ENCODE measurements at places on chromosomes 3 and 15. TPM values are rescaled to one million over a fixed set of nuclear protein-coding genes. Genes with fewer than 3 reads are reported as not detected.

Gene ECE2
- total RNA-seq, result not detected

Gene TFDP2
- 44.1 TPM for total RNA-seq

Gene GOLGA8H
- not detected for total RNA-seq

Gene CIB2
- total RNA-seq, result 3.2 TPM

Gene XCR1
- total RNA-seq, result 0.12 TPM

Gene LARP6
- 69.3 TPM for total RNA-seq

Gene IL17RB
- not detected for total RNA-seq

Gene TMEM62
- total RNA-seq, result 21.1 TPM

Gene PLCB2
- 32.6 TPM for total RNA-seq

GRCh38 chr15:92952458-92952850, 52.3 kb downstream of the CHD2 start:
- no peak for DNase-seq

GRCh38 chr3:172464306-172464705, 16.1 kb upstream of the GHSR start:
- DNase-seq, result no peak

DNA sequence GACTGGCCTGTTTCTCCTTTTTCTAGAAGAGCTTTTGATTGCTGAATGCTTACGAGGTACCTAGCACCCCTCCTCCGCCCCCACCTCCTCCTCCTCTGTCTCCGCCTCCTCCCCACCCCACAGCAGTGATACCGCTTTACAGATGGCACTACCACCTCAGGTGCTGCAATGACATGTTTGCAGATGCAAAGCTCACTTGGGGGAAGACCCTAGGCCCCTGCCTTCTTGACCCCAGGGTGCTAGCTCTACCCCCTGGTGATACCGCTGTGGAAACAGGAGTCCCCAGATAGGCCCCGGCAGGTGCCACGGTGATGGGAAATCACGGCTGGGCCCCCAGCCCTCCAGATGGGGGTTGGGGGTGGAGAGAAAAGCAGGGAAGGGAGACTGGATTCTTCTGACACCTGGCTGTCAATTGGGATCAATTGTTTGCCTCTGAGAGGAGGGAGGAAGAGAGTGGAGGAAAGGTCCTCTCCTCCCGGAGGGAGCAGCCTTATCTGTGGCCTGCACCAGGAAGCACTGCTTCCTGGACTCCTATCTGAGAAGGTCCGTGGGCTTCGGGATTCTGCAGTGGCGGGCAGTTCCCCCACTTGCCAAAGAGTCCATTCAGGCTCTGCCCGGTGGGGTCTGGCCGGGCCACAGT, 37.6 kb downstream of the DNASE1L3 start:
- no peak for DNase-seq

GRCh38 chr3:135191708-135192107, 396.6 kb downstream of the EPHB1 start:
- DNase-seq, result no peak

- no peak for DNase-seq
These were observed 72.0 kb upstream of the CMTM7 start for GRCh38 chr3:32319607-32320006.

DNA sequence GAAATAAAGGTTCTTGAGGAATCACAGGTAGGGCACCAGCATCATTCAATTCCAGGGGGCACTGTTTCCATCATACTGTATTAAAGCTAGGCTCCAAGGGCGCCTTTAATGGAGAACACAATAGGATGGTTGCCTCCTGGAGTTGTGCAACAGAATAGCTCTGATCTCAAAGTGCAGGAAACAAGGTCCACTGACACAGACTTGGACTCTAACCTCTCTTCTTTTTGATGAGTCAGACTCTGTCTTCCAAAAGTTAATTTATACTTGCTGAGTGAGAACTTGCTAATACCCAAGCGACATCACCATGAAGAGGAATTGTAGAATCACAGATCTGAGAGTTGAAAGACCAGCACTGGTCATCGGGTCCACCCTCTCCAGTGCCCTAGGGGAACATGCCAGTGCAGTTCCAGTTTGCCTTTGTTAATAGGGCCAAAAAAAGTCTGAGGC, 94.4 kb upstream of the PHLDB2 start:
- no peak for DNase-seq

- DNase-seq, result no peak
These were observed 9.9 kb upstream of the RPL29 start for GRCh38 chr3:52005571-52005986.

GRCh38 chr3:117788061-117788460, 1078.5 kb downstream of the TUSC7 start:
- DNase-seq, result no peak

DNA sequence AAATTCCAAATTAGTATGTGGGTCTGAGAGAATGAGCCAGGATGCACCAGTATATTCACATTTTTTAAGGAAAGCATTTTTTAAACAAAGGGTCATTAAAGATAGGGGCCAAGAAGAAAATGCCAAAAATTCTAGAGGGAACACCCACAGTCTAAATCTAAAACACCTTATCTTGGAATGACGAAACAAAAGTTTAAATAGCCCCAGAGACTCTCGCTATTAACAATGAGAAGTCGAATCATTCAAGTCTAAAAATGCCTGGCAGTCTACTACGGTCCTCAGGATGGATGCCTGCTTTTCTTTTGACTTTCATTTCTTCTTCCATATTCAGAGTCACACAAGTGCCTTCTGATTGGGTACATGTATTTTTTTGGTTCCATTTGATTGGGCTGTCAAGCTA, 66.3 kb downstream of the SSUH2 start:
- DNase-seq, result no peak

DNA sequence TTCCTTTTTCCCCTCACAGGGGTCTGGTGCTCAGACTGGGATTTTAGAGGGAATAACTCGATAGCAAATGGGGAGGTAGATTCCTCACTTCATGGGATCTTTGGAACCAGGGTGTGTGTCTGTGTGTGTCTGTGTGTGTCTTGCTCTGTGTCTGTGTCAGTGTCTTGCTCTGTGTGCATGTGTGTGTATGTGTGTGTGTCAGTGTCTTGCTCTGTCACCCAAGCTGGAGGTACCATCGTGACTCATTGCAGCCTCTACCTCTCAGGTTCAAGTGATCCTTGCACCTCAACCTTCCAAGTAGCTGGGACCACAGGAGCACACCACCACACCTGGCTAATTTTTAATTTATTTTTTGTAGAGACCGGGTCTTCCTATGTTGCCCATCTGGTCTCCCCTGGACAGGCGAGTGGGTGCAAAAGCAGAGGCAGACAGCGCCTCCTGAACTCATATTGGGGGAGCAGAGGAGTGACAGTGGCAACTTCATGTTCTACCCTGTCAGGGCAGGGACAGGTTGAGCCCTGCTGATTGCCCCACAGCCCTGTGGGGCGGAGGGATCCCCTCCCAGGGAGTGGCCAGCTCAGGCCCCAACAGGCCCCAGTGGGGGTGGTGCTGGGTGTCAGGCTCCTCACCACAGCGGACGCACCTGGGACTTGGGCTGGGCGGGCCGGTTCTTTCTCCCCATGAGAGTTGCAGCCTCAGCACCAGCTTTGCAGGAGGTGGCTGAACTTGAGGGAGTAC, 10.4 kb upstream of the SEMA4B start:
- no peak for DNase-seq

GRCh38 chr3:13894807-13895154, 14.9 kb upstream of the WNT7A start:
- no peak for DNase-seq

GRCh38 chr3:100110162-100110561, 4.1 kb downstream of the FILIP1L start:
- no peak for DNase-seq

- no peak for DNase-seq
These were observed 70.9 kb downstream of the ANP32A start for GRCh38 chr15:68749793-68750192.

DNA sequence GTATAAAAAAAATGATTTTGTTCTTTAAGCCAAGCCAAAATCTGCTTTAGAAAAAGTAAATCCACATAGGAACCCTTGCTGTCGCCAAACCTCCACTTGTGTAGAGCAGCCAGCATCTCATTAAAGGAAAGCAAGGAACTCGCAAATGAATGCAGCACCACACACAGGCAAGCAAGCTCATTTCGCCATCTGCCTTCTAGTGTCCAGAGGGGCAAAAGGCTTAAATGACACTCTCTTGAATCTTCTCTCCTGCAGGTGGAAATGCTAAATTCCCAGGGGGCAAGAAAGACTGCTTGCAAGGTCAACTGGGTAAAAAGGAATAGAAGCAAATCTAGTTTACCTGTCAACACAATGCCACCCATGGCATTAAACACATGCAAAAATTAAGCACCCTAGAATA, 2.4 kb downstream of the MB21D2 start:
- DNase-seq, result no peak

DNA sequence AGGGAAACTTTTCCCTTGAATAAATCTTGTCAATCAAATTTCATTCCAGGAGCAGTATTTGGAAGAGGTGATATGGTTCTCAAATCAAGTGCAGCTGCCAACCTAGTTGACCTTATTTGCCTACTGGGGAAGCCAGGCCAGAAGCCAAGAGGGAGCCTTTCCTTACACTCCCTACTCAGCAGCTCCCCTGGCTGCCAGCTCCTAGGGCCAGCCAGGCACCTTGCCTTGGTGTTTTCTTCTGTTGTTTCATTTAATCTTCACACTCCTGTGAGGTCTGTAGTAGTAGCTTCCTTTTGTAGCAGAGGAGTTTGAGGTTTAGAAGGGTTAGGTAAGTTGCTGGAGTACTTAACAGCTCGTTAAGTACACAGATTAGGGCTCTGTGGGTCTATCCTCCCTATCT, 22.6 kb downstream of the MKRN2OS start:
- no peak for DNase-seq

DNA sequence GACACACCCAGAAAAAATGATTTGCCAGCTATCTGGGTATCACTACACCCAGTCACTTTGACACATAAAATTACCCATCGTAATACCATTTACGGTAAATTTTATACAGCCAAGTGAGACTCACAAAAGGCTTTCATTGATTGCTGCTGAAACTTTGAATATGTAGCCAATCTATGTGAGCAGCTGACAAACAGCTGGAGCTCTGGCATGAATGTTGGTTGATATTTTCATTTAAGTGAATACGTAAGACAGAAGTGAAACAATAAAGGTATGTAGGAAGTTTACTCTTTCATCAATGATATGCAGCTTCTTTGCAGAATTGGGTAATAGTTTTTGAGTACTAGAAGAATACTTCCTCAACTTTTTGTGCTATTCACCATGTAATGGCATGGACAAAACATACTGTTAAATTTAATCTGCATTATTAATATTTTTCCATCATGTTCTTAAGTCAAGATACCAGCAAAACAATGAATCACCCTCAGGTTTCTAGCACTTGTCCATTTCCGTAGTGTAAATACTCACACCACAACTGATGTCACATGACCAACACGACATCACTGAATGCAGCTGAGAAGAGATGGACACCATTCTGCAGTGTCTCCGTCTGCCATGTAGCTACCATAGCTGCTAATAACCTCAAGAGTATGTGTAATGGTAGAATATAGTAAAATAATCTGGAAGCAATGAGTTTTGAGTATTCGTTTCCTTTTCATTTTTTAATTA, 205.9 kb upstream of the HES1 start:
- no peak for DNase-seq

- DNase-seq, result no peak
These were observed 303.5 kb upstream of the TPM1 start for GRCh38 chr15:62739082-62739481.

- DNase-seq, result no peak
These were observed 10.3 kb upstream of the PPARG start for GRCh38 chr3:12278566-12278965.

- no peak for DNase-seq
These were observed 9.3 kb upstream of the HCN4 start for GRCh38 chr15:73378089-73378488.

GRCh38 chr3:193983846-193984818, 151.8 kb upstream of the HES1 start:
- no peak for DNase-seq

DNA sequence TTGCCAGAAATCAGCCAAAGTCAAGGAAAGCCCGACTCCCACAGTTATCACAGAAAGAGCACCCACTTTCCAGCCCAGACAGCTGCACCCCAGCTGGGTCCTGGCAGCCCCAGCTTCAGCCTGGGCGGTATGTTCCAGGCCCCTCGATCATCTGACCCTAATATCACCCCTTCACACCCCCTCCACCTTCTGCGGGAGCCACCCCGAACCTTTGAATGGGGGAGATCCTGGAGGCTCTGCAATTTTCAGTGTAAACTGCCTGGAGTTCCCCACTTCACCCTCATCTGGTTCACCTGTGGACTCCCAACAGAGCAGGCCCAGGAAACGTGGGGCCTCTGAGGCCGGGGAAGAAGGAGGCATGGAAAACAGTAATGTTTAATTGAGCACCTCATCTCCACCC, 5.9 kb downstream of the PRSS50 start:
- no peak for DNase-seq
